ENCODE measurements at places on chromosomes 4 and X.

DNA sequence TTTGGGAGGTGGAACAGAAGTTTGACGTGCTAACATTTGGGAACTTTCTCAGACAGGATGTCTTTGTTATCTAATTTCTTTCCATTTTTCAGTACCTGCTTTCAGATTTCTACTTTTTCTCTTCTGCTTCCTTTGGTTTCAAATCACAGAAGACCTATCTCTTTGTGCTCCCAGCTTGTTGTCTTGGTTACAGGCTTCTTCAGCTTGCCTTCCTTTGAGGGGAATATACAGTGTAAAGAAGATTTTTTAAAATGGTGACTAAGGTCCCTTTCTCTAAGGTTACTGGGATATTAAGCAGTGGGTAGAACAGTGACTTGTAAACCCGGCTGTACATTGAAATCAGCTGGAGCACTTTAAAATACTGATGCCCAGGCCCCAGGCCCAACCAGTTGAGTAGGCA lies 48.0 kb downstream of the TMEM164 start:
- no peak for DNase-seq

- no peak for DNase-seq
Observed at GRCh38 chr4:45346816-45347435, 620.6 kb upstream of the GNPDA2 start.

GRCh38 chr4:20882500-20882899 lies 182.2 kb downstream of the PACRGL start:
- no peak for DNase-seq

- DNase-seq, result no peak
Observed at GRCh38 chr4:53274609-53275268, 91.1 kb downstream of the SCFD2 start.

DNA sequence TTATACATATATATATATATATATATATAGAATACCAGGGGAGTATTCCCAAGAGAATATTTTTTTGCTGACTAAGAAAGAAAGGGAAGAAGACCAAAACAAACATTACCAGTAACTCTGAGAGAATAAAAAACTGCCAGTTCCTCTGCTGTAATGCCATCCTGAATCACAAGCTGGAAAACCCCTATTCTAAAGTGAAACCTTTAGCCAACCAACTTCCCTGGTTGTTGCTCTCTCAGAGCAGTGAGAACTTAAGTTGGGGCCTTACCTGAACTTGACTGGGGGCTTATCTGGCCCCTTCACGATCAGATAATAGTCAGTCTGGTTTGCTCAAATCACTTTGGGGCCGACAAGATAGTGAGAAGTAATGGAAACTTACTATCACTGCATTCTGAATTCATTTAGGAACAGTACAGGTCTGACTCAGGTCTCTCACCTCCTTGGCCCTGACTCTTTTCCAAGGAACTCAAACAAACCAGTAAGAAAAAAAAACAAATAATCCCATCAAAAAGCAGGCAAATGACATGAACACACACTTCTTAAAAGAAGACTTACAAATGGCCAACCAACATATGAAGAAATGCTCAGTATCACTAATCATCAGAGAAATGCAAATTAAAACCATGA lies 62.5 kb downstream of the CD40LG start:
- DNase-seq, result no peak
